Activated CD4-positive, alpha-beta T cell treated with anti-CD3 and anti-CD28 coated beads, Interleukin-2, amount 10 ng/mL, durations not matched to agents 7 days and 5 days (primary cell): ENCODE measurements at places on chromosomes 7 and 10.

DNA sequence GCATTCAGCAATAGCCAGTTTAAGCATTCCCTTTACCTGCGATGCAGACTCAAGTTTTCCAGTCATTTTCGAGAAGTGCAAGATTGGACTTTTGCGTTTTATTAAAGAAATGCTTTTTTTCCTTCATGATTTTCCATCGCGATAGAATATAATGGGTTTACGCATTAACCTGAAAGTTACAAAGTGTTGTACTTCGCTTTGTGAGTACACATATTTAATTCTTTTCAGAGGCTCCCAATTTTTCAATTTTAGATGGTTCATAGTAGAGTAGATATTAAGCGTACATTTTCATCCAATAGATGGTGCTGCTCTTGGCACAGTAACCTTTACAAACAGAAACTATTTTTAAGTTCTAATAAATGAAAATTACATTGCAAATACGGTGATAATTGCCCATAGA is 1.3 kb downstream of the PTPRZ1 start:
- no peak overlapping the region for H3K4me3 ChIP-seq
- H3K4me1 ChIP-seq: peaks cover 7% of the 10 kb centered on the region
- H3K27ac ChIP-seq: no peak overlapping the region
- no peak for DNase-seq
- H3K36me3 ChIP-seq: no peaks in the 10 kb centered on the region

GRCh38 chr10:71396084-71396710 is 523 bp upstream of the CDH23 start:
- no peak overlapping the region for H3K27ac ChIP-seq
- no peak for DNase-seq
- peak overlapping the region; percentile 41 for H3K4me3 ChIP-seq
- no peaks in the 10 kb centered on the region for H3K36me3 ChIP-seq
- H3K4me1 ChIP-seq: peaks cover 2% of the 10 kb centered on the region

GRCh38 chr7:157073949-157074624 is 63.6 kb upstream of the MNX1 start:
- H3K4me3 ChIP-seq: no peak overlapping the region
- no peaks in the 10 kb centered on the region for H3K36me3 ChIP-seq
- H3K27ac ChIP-seq: peak overlapping the region; percentile 6
- peaks cover 28% of the 10 kb centered on the region for H3K27me3 ChIP-seq
- H3K4me1 ChIP-seq: no peaks in the 10 kb centered on the region

GRCh38 chr10:70337201-70337651 is 45.2 kb downstream of the LRRC20 start:
- peaks cover 2% of the 10 kb centered on the region for H3K4me1 ChIP-seq
- H3K27me3 ChIP-seq: no peaks in the 10 kb centered on the region
- no peak overlapping the region for H3K4me3 ChIP-seq
- H3K36me3 ChIP-seq: peaks cover 24% of the 10 kb centered on the region
- H3K27ac ChIP-seq: no peak overlapping the region
- no peak for DNase-seq

- peak; percentile 30 for DNase-seq
- H3K36me3 ChIP-seq: peaks cover 63% of the 10 kb centered on the region
- H3K27ac ChIP-seq: peak overlapping the region; percentile 92
- H3K27me3 ChIP-seq: no peaks in the 10 kb centered on the region
- H3K4me3 ChIP-seq: peak overlapping the region; percentile 21
Measured at GRCh38 chr7:92682903-92683539, 92.8 kb upstream of the FAM133B start.

- peaks cover 21% of the 10 kb centered on the region for H3K27me3 ChIP-seq
- no peaks in the 10 kb centered on the region for H3K4me1 ChIP-seq
- no peaks in the 10 kb centered on the region for H3K36me3 ChIP-seq
- no peak for DNase-seq
Measured at GRCh38 chr7:94433224-94433623, 38.5 kb downstream of the COL1A2 start.

DNA sequence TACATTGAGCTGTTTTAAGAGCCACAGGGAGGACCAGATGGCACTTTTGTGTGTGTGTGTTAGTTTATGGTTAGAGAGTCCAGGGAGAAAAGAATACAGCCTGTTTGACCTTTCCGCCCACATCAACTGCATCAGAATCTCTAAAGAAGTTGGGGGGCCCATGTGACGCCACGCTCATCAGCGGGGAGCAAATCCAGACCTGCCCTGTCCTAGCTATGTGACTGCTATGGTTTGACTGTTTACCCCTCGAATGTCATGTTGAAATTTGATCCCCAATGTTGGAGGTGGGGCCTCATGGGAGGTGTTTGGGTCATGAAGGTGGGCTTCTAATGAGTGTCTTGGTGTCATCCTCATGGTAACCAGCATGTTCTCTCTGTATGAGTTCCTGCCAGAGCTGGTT is 128.0 kb downstream of the ADRA2A start:
- H3K36me3 ChIP-seq: no peaks in the 10 kb centered on the region
- H3K27me3 ChIP-seq: peaks cover 4% of the 10 kb centered on the region
- no peak for DNase-seq
- no peak overlapping the region for H3K4me3 ChIP-seq
- H3K27ac ChIP-seq: no peak overlapping the region
- no peaks in the 10 kb centered on the region for H3K4me1 ChIP-seq

DNA sequence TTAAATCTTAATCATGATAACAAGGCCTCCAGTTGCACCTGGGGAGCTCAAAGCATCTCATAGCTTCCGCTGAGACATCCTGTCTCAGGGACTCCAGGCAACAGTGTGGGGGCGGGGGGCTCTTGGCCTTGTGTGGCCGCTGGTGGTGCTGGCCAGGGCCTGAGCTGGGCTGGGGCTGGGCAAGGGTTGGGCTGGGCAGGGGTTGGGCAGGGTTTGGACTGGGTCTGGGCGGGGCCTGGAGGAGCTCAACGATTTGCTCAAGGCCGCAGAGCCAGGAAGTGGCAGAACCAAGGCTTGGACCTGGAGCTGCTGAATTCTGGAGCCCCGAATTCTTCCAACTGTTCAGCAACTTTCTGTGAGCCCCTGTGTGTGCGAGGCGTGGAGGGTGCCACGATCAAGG is 37.9 kb upstream of the PSMG3 start:
- no peak overlapping the region for H3K4me3 ChIP-seq
- no peak overlapping the region for H3K27ac ChIP-seq
- H3K4me1 ChIP-seq: no peaks in the 10 kb centered on the region
- peaks cover 6% of the 10 kb centered on the region for H3K27me3 ChIP-seq
- H3K36me3 ChIP-seq: no peaks in the 10 kb centered on the region

DNA sequence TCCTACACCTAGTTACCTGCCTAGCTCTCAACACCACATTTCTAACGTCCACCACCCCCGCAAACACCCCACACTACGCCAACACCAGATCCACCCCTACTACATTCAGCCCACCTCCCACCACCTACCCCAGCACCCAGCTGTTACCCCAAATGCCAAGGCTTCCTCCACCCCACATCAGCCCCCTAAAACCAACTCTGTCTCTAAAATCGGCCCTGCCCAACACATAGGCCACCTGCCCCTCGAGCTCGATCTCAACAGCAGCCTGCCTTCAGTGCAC is 53.3 kb upstream of the SLF2 start:
- no peak for DNase-seq
- H3K36me3 ChIP-seq: no peaks in the 10 kb centered on the region
- H3K27me3 ChIP-seq: peaks cover 50% of the 10 kb centered on the region
- H3K27ac ChIP-seq: no peak overlapping the region
- H3K4me3 ChIP-seq: no peak overlapping the region

- peaks cover 10% of the 10 kb centered on the region for H3K4me1 ChIP-seq
- DNase-seq: no peak
- peaks cover 45% of the 10 kb centered on the region for H3K36me3 ChIP-seq
- no peaks in the 10 kb centered on the region for H3K27me3 ChIP-seq
- H3K4me3 ChIP-seq: no peak overlapping the region
Measured at GRCh38 chr7:154990964-154991540, 11.9 kb downstream of the PAXIP1 start.

DNA sequence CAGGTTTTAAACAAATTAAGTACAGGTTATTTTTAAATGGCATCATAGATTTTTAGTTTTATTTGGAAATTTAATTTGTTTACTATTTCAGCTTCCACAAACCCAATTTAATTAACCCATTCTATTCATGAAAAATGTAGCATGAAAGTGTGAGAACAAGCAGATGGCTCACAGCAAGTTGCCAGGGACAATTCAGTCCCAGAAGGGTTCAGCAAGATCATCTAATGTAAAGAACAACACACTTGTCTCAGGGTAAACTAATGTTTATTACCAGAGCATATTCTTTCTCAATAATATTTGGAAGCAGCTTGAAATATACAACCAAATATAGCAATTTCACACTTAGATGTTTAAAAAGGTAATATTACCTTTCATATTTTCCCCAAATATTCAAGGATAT is 166.9 kb upstream of the SLC13A1 start:
- no peak overlapping the region for H3K4me3 ChIP-seq
- no peak for DNase-seq
- no peaks in the 10 kb centered on the region for H3K27me3 ChIP-seq

DNA sequence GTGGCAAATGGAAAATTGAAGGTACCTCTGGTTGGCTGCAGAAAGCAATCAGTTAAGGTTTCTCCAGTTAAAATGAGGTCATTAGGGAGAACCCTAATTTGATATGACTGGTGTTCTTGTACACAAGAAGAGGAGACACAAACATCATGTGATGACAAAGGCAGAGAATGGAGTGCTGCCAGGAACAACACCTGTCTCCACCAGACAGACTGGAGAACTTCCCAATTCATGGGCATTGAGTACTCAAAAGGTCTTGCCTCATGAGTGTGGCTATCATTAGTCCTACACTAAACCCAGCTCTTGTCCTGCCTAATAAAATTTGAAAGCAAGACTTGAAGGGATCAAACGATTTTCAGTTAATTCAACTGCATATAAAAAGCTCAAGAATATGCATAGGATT is 152.6 kb downstream of the PTPN20 start:
- no peak overlapping the region for H3K27ac ChIP-seq
- H3K4me1 ChIP-seq: no peaks in the 10 kb centered on the region
- no peak overlapping the region for H3K4me3 ChIP-seq
- H3K27me3 ChIP-seq: no peaks in the 10 kb centered on the region
- no peak for DNase-seq

GRCh38 chr7:55063633-55064032 is 44.8 kb downstream of the EGFR start:
- DNase-seq: no peak
- H3K36me3 ChIP-seq: no peaks in the 10 kb centered on the region
- peaks cover 14% of the 10 kb centered on the region for H3K27me3 ChIP-seq
- H3K27ac ChIP-seq: no peak overlapping the region

DNA sequence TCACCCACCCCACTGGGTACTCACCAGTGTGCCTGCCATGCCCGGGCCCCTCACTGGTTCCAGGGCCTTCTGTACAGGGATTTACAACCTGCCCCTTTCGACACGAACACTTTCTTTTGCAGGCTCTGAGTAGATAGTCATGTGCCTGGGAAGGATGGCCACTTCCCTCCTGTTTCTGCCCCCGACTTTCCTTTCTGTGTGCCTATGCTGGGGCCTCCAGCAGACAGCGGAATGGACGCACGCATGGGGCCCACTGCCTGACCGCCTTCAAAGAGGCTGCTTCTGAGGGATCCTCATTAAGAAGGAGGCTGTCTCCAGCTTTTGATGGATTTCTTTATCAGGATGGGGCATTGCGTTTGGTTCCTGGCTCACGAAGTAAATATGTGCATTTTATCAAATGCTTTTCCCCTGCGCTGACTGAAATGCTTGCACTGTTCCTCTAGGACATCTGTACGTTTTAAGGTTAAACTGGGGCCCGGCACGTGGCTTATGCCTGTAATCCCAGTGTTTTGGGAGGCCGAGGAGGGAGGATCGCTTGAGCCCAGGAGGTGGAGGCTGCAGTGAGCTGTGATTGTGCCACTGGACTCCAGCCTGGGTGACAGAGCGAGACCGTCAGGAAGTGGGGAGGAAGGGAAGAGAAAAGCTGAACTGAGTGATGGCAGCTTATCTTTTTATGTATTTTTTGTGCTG is 29.4 kb upstream of the NKX6-2 start:
- DNase-seq: no peak
- H3K27me3 ChIP-seq: no peaks in the 10 kb centered on the region
- H3K36me3 ChIP-seq: no peaks in the 10 kb centered on the region
- H3K27ac ChIP-seq: no peak overlapping the region

DNA sequence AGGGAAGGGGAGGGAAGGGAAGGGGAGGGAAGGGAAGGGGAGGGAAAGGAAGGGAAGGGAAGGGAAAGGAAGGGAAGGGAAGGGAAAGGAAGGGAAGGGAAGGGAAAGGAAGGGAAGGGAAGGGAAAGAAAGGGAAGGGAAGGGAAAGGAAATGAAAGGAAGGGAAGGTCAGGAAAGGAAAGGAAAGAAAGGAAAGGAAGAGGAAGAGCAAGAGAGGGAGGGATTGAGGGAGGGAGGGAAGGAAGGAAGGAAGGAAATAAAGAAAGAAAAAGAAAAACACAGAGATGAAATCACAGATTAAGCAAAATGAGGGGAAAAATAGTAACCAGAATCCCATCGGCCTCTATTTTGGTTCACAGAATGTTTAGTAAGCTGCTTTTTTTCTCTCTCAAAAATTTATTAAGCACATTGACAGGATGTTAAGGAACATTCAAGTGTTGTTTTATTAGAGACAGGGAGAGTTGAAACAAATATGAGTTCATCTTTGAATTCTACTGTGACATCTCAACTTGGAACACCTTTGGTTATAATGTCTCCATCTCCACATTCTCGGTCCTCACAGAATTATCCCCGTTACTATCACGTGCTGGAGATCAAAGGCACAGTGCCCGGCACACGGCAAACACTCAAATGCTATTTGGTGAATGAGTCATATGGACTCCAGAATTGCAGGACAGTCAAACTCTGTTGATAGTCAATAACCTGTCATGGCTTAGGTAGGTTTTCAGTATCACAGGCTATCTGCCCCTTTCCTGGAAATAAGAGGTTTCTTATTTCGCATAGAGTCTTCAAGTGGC is 52.4 kb downstream of the ABCB1 start:
- H3K27me3 ChIP-seq: no peaks in the 10 kb centered on the region
- no peaks in the 10 kb centered on the region for H3K36me3 ChIP-seq
- no peak overlapping the region for H3K4me3 ChIP-seq

DNA sequence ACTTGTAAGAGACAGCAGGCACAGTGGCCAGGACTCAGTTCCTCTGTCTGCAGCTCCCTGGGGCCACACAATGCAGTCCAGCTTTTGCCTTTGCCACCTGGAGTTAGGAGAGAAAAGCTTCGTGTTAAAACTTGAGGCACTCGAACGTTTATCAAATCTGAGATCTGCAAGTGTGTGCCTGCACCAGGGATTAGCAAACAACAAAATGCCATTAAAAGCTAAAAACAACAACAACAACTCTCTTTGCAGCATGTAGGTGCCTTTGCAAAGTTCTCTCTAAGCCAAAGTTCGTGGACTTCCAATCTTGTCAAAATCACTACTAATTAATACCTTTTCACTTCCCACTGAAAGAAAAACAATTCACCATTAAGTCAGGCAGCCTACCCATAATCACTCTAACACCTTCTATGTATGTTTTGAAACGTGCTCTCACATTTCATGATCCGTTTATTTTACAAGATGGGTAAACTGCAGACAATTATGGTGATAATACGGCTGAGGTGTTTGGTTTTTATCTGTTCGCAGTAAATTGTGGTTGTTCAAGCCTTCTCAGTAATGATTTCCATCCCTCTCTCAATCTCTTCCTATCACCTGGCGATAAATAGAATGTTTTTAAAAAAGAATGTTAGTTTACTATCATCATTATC is 36.2 kb upstream of the SDK1 start:
- DNase-seq: no peak
- no peak overlapping the region for H3K4me3 ChIP-seq
- H3K36me3 ChIP-seq: no peaks in the 10 kb centered on the region
- no peaks in the 10 kb centered on the region for H3K4me1 ChIP-seq
